ENCODE measurements at places on chromosomes 7 and 10.

DNA sequence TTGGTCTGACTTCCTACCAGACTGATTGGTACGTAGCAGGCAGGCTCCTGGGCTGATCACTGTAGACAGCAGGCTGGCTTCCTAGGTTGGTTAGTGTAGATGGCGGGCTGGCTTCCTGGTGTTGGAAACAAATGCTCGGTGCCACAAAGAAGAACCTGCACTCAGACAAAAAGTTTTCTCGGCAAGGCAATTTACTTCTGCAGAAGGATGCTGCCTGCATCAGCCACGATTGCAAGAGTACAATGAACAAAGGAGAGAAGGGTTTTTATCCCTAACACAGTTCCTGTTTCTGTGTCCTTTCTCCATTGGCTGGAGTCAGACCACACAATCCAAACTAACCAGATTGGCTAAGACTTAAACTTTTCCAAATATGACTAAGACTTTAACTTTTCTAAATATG, 123.6 kb upstream of the PPP2R2D start:
- no peak for DNase-seq

GRCh38 chr7:104550362-104550761, 222.0 kb downstream of the LHFPL3 start:
- DNase-seq, result no peak

- no peak for DNase-seq
These were observed 111.2 kb downstream of the GRK5 start for GRCh38 chr10:119318411-119319160.

DNA sequence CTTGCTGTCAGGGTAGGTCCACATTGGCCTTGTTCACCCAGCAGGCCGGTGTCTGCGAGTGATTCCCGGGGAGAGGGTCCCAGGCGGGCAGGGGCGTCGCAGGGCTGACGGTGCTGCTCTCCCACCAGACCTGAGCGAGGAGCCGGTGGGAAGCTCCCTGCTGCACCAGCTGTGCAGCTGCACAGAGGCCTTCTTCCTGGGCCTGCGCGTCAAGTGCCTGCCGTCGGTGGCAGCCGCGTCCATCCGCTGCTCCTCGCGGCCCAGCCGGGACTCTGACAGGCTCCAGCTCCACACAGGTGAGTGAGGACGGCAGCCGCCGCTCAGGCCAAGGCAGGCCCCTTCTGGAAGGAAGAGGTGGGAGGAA, 14.6 kb downstream of the AMZ1 start:
- DNase-seq, result no peak

DNA sequence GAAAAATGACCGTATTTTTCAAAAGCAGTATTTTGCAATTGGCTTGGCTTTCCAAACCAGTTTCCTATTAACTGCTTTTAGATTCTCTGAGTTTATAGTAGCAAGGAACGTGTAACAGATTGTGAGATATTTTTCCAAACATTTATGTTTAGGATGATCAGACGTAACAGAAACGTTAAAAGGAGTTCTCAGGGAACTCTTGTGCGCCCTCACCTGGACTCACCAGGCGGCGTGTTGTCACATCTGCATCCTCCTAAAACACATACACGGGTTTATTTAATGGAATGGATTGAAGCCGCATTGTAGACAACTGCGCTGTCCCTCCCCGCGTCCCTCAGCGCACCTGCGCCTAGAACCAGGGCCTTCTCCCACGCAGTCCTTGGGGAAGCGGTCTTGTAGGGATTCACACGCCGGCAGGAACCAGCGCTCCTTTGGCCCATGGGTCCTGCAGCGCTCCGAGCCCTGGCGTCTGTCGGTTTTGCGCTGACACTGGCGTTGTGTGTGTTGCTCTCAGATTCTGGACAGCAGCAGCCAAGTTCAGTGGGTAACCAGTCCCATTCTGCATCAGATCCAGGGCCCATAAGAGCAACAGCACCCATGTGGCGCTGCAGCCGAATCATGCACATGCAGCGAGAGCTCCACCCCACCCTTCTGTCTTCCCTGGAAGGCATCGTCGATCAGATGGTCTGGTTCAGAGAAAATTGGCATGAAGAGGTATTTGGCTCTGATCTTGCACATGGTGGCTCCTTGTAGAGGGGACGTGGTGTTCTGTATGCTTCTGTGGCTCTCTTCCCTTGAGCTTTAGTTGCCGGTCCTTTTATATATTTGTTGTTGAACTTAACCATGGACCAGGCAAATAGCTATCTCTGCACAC, 114.9 kb downstream of the TRRAP start:
- peak; percentile 8 for DNase-seq

DNA sequence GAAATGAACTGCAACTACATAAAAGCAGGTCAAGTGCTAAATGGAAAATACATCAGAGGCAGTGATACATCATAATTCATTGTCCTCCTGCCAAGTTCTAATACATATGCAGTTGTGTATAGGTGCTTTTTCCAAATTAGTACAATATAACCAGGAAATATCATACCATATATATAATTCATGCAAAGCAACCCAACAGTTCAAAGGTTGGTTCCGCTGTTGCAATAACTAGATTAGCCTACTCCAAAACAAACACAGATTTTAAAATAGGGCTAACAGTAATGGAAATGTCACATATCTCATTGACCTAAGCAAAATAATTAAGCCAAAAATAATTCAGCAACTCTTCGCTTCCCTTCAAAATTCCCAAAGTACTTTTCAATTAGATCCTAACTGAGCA, 88.9 kb upstream of the NEBL start:
- DNase-seq, result no peak

Measured in left cardiac atrium (tissue), 4 donors.